COR-L47 (cell line): ENCODE measurements at places on chromosomes 5 and 9.

DNA sequence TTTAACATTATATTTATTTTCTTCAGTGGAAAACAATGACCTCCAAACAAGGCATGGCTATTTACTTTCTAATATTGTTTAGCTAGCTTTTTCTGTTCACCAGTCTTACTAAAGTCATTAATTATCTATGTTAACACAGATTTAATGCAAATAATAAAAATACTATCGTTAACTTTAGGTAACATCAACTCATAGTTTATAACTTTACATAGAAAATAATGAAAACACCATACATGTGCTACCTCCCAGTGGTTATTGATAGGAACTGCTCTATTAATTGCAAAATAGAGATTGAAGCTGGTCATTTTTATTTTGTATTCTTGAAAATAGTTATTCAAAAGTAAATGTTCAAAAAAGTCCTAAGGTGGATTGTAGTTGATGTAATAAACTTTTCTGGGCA lies 78.3 kb upstream of the HCN1 start:
- no peak for DNase-seq

DNA sequence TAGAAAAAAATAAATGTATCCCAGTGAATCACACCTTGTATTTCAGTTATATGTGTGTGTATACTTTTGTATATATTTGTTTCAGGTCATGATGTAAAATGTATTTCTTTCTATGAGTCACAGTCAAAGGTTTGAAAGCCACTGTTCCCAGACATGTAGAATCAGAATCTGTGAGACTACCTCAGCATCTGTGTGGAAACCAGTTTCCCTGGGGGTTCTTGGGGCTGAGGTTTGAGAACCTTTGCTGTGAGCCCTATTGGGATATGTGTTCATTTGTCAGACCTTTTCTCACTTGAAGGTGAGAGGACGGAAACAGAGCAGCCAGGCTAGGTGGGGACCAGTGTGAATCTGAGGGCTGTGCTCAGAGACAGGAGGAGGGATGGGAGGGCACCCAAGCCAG lies 78.7 kb upstream of the SAP30L start:
- no peak for DNase-seq

DNA sequence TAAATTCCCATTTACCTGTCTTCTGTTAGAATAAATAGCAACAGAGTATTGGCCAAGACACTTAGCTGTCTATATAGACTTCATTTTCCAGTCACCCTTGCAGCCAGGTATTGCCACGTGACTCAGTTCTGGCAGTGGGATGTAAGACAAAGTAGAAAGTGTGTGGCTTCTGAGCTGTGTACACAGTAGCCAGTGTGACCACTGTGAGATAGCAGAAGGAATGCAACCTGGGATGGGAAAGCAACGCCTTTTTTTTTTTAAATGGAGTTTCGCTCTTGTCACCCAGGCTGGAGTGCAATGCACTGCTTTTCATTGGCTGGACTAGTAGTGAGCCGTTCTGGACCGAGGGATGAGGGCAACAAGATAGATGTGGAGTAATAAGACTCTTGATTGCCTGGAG lies 64.5 kb upstream of the UBTD2 start:
- DNase-seq: no peak

- DNase-seq: peak; percentile 42
Measured at GRCh38 chr5:140043508-140043872, 391 bp upstream of the NRG2 start.

DNA sequence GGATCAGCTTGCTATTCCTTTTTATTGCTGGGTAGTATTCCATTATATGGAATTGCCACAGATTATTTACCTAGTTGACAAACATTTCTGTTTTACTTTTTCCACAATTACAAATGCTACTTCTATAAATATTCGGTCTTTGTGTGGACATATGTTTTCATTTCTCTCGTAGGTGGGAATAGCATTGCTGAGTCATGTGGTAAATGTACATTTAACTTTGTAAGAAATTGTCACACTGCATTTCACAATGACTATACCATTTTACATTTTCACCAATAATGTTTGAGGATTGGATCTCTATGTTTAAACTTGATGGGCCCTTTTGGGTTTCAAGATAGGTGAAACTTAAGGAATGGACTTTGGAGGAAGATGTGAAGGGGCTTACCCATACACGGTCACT lies 19.7 kb downstream of the RAI14 start:
- DNase-seq: no peak

GRCh38 chr5:154923441-154924430 lies 14.3 kb downstream of the GEMIN5 start:
- no peak for DNase-seq

GRCh38 chr9:134358662-134359319 lies 32.5 kb downstream of the RXRA start:
- DNase-seq: peak; percentile 75

DNA sequence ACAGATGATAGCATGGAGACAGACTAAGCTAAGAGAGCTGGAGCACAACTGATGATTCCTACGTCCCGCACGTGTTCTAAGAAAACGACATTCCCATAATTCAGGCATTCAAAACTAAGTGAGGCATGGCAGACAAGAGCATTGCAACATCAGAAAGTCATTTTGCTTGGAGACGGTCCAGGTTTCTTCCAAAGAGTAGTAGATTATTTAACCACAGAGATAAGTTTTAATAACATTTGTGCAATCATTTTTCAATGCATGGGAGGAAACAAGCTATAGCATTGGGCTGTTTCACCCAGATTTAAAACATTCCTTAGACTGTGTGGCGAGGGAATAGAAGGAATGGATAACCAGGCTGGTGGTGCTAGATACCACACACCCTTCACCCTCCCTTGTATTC lies 117.2 kb downstream of the APBA1 start:
- no peak for DNase-seq

DNA sequence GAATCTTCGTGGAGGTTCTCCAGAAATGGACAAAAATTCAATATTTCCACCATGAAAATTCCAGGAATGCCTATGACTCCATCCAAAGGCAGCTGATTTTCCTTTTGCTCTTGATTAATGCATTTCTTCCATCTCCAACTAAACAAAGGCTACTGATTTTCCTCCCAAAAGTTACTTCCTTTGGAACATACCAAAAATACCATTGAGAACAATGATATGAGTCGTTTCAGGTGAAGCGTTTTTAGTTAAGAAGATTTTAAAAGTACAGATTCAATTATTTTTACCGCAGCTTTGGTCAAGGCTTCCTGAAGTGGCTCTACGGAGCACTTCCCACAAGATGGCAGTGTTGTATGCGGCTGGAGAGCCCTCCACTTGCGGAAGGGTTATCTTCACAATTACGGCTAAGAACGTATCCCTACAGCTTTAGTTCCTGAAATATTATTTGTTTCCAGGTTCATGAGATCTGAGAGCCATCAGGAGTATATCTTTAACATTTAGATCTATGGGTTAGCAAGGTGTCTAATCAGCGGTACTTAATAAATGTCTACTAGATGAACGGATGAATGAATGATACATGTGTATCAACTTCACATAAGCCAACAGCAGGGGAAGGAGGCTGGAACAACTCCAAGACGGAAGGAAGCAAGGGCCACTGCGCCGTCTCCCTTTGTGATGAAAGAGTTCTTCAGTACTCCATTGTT lies 35.9 kb upstream of the ARSB start:
- peak; percentile 14 for DNase-seq

- no peak for DNase-seq
Measured at GRCh38 chr5:14830210-14831005, 41.2 kb downstream of the ANKH start.
